Stimulated activated naive CD4-positive, alpha-beta T cell (primary cell): ENCODE measurements at places on chromosomes 16 and 17.

DNA sequence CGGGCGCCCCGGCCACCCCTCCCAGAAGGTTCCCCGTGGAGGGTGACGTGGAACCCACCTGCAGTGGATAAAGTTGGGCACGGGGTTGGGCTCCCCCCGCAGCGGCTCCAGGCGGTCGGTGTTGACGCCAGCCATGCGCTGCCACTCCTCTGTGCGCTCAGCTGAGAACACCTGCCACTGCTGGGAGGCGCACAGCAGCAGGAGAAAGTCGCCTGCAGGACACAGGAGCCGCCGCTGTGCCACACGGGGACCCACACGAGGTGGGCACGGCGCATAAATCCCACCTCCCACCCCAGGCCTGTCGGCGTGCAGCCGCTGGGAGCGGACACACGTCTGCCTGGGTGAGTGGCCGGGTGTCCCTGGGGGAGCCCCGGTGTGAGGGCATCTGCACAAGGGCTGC, 20.7 kb downstream of the CTU2 start:
- DNase-seq = no peak

GRCh38 chr16:80440667-80441066, 100.1 kb upstream of the DYNLRB2 start:
- DNase-seq = no peak

DNA sequence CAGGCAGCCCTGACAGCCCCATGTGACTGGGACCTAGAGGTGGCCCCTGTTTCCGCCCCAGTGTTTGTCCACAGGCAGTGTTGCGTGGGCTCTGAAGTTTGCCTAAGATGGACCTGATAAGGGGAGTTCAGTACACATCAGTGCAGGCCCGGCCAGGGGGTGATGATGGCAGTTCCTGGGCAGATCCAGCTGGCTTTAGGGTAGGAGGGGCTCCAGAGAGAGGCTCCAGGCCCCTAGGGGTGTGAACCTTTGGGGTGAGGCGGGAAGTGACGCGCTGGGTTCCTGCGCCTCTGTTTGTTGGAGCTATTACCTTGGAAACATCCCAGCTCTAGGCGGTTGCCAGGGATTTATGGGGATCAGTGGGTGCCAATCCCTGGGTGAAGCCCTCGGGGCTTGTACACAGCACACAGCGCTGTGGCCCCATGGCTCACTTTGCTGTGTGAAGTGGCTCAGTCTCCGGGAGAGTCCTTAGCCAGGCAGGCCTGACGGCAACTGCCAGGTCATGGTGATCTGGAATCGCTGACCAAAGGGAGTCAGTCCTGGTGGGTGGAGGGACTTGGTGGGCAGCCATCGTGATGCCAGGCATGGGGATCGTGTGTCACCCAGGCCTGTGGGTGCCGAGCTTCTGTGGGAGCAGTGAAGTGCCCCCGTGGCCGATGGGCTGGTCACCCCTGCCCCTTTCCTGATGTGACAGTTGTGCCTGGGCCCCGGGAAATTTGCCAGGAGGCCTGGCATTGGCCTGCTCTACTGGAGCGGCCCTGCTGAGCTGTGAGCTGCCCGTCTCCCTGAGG, 146.1 kb downstream of the SEC14L1 start:
- no peak for DNase-seq

DNA sequence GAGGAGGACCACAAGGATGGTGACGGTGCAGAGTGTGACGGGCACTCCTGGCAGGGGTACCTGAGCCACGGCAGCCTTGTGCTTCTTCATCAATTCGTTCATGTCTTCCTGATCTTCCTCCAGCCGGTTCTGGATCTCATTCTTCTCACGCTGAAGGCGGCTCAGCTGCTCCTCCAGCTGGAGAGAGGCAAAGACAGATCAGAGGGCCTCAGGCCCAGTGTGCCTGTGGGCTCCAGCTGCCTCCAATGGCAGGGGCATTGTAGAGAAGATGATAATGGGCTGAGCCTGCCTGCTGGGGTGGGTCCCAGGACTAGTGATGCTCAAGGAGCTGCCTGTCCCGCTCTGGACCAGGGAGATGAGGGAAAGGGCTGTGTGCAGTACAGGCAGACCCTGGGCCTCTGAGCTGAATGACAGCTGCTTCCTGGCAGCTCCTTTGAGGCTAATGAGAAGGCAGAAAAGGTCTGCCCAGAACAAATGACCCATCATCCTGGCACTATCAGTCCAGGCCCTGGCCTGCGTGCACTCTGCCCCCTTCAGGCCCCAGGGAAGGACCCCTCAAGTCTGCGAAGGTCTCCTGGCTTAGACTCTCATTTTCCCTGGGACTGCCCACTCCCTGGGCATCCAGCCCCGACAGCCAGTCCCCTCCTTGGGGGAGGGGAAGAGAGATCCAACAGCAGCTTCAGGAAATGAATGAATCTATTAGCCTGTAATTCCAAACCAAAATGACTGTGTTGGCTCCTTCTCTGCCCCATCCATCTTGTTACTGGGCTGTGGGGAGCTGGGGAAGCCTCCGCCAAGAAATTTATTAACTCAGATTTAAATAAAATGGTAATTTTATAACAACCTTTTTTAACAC, 48.0 kb downstream of the PIPOX start:
- DNase-seq = no peak

GRCh38 chr16:79379095-79379494, 221.4 kb downstream of the MAF start:
- no peak for DNase-seq

- no peak for DNase-seq
Measured at GRCh38 chr17:81042606-81043005, 7.7 kb downstream of the BAIAP2 start.

- DNase-seq = peak; percentile 6
Measured at GRCh38 chr17:13030459-13031300, 12.9 kb upstream of the ELAC2 start.

- no peak for DNase-seq
Measured at GRCh38 chr17:39619786-39620101, 7.0 kb upstream of the PPP1R1B start.
